Activated CD8-positive, alpha-beta memory T cell treated with anti-CD3 and anti-CD28 coated beads for 4 hours (primary cell): ENCODE measurements at places on chromosomes 5 and 9.

- DNase-seq, result no peak
Observed at GRCh38 chr5:68748101-68748500, 345.7 kb upstream of the SLC30A5 start.

DNA sequence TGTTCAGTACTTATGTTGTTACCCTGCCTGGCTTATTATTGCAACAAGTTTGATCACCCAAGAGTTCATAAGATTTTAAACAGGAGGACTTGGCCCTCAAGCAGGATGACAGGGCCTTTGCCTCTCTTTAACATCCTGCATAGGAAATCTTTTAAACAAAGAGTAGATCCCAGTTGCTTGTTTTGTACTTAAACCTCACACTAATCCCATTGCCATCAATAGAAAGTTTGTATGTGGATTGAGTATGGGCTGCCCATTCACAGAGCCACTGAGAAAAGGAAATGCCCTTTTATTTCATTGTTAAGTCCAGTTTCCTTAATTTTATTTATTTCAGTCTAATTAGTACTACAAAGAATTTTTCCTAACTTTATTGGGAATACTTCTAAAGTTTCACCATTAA lies 52.2 kb upstream of the FGF10 start:
- no peak for DNase-seq

DNA sequence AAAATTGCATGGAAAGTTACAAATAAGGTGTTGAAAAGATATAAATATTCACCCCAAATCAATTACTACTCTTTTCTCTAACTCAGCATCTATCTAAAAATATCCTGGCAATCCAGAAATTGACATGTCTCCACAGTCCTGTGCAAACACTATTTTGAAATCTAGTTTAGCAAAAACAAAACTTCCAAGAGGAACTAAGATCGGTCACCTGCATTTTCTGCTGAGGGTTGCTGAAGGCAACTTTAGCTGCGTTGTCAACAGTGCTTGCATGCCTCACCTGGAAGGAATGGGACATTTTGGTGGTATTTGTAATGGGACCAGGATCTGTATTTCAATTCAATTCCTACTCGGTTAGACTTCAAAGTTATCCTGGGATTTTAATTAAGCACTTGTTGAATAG lies 398.3 kb downstream of the NTRK2 start:
- DNase-seq, result no peak

DNA sequence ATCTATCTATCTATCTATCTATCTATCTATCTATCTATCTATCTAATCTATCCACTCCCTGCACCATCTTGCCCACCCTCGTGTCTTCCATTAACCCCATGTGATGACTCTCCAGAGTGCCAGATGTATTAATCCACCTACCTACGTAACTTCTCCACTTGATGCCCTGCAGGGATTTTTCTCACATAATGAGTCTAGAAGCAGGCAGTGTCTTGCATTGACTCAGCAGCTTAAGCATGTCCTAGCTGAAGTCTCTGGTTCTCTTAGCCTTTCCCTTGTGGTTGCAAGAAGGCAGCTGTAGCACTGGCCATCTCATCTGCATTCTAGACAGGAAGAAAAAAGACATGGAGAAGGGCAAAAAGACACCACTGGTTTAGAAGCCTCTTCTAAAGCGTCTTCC lies 96.7 kb upstream of the ALDH1B1 start:
- no peak for DNase-seq

DNA sequence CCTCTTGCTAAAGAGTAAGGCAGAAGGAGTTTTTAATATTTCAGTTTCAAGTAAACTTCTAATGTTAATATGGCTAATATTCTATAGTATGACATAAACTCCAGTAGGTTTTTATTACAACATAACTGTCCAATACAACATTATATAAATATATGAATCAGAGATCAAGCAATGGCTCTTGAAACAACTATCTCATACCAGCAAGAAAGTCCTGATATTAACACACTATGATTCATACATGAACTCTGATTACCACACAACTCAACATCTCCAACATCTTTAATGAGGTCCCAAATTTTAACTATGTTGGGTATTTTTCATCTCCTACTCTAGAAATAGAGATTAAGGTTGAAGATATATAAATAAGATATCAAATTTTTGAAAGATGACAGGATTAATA lies 878.3 kb downstream of the TLE1 start:
- no peak for DNase-seq

- peak; percentile 15 for DNase-seq
Observed at GRCh38 chr9:21684831-21685362, 117.5 kb upstream of the MTAP start.

GRCh38 chr5:533243-533954 lies 9.2 kb upstream of the SLC9A3 start:
- no peak for DNase-seq

- no peak for DNase-seq
Observed at GRCh38 chr9:15142878-15143534, 164.0 kb downstream of the TTC39B start.

- no peak for DNase-seq
Observed at GRCh38 chr9:17881371-17881770, 302.5 kb downstream of the SH3GL2 start.

- DNase-seq, result no peak
Observed at GRCh38 chr5:31638345-31638744, 586 bp upstream of the PDZD2 start.

DNA sequence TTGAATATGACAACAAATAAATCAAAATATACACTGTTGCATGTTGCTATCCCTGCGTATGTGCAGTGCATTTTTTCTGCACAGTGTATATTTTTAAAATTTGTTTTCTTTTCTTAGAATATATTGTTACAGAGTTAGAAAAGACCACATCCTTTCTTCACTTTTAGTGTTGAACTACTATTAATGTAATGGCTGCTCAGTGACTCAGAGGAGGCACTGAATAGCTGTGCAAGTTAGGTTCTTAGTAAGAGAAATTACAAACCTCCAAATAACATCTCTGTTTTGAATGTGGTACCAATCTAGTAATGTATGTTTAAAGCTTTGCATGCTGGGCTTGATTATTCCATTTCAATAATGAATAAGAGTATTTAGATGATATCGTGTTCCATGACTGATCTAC lies 208.9 kb upstream of the PRR16 start:
- no peak for DNase-seq

GRCh38 chr5:133249593-133249992 lies 197.8 kb downstream of the HSPA4 start:
- no peak for DNase-seq

- no peak for DNase-seq
Observed at GRCh38 chr9:75812141-75812540, 78.3 kb upstream of the PCSK5 start.

GRCh38 chr9:109403116-109403515 lies 82.3 kb upstream of the EPB41L4B start:
- no peak for DNase-seq

DNA sequence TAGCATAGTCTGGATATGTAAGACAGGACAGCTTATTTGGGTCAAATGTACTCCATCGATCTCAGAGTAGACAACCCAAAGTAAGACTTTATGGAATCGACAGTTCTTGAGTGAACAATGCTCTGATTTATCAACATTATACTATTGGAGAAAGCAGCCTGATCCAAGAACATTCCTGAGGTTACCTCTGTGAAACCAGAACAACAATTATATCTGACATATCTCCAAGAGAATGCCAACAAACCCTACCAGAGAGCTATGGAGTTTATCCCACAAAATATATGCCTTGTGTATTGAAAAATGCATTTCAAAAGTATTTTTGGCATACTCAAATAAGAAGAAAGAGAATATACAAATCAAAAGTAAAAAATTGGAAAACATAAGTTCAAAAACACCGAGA lies 1985.9 kb downstream of the EFNA5 start:
- DNase-seq, result no peak

DNA sequence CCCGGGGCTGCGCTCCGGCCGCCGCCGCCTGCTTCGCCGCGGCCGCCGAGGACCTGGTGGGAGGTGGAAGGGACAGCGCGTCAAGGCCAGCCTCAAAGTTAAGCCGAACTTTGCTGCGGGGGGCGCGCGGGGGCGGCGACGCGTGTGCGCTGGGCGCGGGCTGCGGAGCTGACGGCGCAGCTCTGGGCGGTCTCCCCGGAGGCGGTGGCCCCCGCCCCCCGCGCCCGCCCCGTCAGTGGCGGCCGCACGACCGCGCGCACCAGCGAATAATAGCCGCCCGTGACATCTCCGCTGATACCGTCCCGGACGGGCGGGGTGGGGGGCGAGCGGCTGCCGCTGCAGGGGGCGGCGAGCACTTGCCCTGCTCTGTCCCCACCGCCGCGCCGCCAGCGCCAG lies 579 bp upstream of the FAM78A start:
- no peak for DNase-seq

GRCh38 chr5:123997462-123998215 lies 485.7 kb downstream of the CSNK1G3 start:
- DNase-seq, result no peak

DNA sequence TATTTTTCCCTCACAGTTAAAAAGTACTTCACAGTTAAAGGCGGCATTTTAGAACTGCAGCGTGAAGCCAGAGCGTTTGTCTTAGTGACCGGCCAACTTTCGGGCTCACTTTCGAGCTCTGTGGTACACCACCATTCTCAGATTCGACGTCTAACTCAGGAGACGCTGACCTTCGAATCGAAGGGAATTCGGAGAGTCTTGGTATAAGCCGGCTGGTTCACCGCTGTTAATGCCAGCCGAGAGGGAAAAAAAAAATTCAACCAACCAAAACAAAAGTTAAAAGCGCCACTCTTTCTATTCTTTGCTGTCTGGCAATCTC lies 544 bp upstream of the SNX24 start:
- DNase-seq, result no peak

DNA sequence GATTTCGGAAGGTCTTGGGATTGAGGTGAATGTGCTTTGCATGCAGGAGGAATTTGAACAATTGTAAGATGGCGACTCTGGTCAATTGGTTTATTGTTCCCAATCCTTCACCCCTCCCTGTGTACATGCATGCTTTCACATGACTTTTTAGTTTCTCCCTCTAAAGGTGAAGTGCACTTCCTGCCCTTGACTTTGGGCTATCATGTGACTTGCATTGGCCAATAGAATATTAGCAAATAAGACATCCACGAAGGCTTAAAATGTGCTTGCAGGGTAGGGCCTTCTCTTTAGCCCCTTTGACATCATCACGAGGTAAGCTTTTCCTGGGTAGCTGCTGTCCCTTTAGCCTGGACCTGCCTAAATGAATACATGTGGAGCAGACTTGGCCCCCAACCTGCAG lies 8.1 kb upstream of the ZBTB43 start:
- DNase-seq, result no peak
